ENCODE measurements at places on chromosomes 1 and 21.

- DNase-seq: peak; percentile 51
Measured at GRCh38 chr1:232900818-232901217, 49.6 kb upstream of the NTPCR start.

DNA sequence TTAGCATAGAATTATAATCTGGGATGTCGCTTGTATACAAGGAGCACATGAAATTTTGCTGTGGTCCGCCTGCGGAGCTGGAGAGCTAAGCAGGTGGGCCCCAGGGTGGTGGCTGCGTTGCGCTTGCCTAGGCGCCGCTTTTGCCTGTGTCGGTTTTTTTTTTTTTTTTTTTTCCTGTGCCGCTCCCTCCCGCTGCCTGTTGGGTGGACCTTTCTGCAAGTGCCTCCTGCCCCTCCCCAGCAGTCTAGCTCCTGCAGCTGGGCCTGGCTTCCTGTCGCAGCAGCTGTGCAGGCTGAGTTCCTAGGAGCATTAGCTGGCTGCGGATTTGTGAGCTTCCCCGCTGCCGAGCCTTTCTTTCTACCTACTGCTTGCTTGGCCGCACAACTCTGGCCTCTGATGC, 20.6 kb downstream of the PYHIN1 start:
- peak; percentile 24 for DNase-seq

DNA sequence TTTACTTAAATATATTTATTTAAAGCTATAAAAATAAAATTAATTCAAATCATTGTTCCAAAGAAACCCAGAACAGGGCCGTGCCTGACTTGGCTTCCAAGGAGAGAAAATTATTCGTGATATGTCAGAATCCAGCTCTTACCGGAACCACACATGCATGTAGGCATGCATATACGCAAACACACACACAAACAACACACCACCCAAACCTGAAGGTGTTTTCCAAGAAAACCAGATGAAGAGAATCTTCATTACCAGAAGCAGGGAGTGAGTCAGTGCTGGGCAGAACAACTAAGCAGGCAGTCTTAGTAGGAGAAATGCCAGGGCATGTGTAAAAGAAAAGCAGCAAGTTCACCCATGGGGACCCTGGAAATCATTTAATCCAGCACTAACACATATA, 432.0 kb upstream of the BEND5 start:
- no peak for DNase-seq

GRCh38 chr1:85587841-85588240, 7.3 kb downstream of the CCN1 start:
- DNase-seq: no peak

DNA sequence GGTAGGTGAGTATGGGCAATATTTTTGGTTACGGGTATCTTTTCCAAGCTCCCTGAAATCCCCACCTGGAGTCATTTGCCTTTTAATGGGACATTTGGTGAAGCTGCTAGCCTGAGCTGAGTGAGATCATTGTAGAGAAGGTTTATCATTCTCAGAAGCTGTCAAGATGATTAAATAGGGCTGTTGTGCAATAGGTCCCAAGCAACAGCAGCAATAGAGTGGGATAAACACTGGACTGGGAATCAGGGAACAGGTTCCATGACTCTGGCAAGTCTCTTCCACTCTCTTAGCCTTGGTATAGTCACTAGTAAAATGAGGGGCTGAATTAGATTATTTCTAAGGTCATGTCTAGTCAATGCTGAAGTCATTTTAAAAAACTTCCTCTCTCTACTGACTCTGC, 30.3 kb upstream of the FAM78B start:
- no peak for DNase-seq

DNA sequence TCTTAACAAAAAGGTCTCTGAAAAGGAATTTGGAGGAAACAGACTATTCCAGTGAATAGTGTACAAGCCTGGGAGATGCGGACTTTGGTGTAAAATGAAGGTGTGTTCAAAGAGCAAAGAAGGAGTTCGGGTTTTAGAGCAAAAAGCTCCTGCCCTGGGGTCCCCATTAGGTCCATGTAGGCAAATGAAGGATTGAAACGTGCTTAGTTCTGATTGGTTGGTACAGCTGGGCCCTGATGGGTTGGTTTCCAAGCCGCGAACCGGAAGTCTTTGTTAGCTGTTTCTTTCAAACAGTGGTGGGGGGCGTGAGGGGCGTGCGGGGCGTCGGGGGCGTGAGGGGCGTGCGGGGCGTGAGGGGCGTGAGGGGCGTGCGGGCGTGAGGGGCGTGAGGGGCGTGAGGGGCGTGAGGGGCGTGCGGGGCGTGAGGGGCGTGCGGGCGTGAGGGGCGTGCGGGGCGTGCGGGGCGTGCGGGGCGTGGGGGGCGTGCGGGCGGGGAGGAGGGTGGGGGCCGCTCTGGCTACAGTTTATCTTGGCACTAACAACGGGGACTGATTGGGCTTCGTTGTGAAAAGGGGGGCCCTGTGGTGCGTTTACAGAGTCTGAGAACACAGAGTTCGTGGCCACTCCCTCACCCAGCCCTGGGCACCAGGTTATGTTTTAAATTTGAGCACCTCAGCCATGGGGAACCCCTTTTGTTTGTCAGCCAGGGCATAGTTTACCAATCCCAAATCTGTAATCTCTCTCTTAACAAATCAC, 29.4 kb downstream of the LRRC3 start:
- no peak for DNase-seq

DNA sequence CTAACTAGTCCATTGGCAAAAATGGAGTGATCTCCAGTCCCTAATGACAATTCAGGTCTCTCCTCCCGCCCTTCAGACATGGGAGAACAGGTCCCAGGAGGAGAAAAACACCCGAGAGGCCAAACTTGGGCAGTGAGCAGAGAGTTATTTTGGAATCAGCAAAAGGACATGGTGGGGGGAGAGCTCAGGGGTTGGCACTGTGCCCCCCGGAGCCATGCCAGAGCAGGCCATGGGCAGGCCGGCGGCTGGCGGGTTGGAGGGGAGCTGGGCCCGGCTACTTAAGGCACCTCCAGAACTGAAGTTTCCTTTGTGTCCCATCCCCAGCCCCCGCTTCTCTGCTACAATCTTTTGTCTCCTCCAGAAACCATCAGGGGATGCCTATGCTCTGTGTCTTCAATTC, 7.1 kb downstream of the LGR6 start:
- DNase-seq: no peak

DNA sequence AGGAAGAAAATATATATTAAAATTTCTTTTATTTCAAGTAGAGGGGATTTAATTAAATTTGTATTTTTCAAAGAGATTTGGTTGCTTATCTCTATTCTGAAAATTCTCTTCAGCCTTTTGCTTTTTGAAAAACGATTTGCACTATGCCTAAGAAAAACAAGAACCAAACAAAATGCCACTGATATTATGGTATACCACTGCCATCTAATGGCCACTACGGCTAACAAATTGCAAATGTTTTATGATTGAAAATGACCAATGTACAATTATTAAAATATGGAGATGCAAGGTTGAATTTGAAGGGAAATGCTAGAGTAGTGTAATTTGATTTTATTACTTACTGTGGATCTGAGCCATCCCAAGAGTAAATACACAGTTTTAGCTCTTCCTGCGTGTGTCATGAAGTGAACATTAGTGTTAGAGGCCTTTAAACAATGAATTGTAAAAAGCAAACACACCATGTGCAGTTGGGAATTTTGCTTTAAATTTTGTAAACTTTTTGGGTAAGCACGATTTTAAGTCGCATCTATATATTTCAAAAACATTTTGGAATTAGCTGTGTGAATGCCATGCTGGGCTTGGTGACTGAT, 137.4 kb upstream of the USP25 start:
- no peak for DNase-seq

- DNase-seq: peak; percentile 88
Measured at GRCh38 chr1:960363-961131, at the start of gene KLHL17. TSS of gene KLHL17 (plus strand) at chr1:960584. CDS start at chr1:960694, 110 bp downstream.

- DNase-seq: no peak
Measured at GRCh38 chr1:162021124-162021523, 2.5 kb downstream of the OLFML2B start.

- DNase-seq: peak; percentile 36
Measured at GRCh38 chr1:107964336-107965109, 457 bp downstream of the VAV3 start.

GRCh38 chr1:225347123-225347683, 80.6 kb downstream of the LBR start:
- no peak for DNase-seq

GRCh38 chr1:207181847-207182246, 77.8 kb downstream of the C4BPA start:
- DNase-seq: no peak

DNA sequence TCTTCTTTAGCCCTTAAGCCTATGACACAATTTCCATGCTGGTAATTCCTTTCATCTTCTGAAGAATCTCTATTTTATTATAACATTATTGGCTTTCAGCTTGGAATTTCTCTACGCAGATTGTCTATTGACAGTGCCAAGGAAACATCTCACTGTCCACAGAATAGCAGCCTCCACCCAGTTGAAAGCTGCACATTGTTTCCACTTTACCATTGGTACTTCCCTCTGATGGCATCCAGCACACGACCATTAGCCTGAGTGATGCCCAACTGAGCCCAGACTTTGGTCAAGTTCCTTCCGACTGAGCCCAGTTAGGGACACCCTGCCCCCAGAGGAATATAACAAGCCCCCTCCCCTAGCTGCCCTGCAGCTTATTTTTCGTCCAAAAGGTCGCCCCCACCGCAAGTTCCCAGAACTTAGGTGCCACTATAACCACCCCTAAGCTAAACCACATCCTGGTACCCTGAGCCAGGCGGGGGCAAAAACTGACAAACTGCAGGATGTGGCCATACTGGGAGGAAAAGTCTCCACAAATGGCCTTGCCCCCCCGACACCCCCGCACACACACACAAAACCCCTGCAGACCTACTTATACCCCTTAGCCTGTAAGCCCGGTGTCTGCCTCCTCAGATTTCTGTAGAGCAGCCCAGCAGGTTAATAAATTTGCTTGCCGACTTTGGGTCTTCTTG, 13.2 kb downstream of the GBP5 start:
- DNase-seq: no peak

DNA sequence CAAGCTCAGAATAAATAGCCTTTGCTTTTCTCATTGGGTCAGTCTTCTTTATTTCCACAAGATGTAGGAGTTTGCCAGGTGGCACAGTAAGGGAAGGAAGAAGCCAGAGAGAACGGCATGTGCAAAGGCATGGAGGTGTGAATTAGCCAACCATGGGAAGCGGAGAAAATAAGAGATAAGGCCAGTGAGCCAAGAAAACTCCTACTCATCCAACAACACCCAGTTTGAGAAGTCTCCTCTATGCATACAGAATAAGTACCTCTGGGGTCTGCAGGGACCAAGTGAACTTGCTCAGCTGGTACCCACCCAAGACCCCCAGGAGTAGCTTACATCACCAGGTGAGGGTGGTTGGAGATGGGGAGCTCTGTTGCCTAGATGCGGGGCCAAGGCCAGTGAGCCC, 66.7 kb downstream of the TAS1R2 start:
- DNase-seq: no peak

DNA sequence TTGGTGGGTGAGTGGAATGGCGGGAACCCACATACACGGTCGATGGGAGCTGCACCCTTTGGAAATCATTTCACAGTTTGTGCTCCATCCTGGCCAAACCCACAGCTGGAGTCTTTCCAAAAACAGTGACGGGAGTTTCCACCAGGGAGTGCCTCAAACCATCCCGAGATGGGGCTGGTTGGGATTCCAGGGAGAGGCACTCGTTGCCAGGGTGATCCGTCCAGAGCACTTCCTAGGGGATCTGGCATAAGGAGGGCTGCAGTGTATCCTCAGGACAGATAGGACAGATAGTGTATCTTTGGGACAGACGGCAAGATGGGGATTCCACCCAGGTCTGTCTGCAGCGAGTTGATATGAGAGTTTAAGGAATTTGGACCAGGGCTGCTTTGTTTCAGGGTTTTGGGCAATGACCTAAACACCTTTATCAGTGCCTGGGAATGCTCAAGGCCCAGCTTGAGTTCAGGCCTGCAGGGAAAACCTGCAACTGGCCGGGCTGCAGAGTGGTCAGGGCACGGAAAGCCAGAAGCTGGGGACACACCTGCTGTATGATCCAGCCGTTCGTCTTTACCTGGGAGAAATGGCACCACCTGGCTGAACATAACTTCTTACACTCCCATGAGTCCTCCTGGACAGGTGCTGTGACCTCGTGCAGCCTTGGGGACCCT, 3.4 kb upstream of the POFUT2 start:
- no peak for DNase-seq

GRCh38 chr21:31221043-31221442, 123.0 kb downstream of the TIAM1 start:
- DNase-seq: no peak

GRCh38 chr1:219099307-219099706, 74.4 kb upstream of the LYPLAL1 start:
- no peak for DNase-seq

- no peak for DNase-seq
Measured at GRCh38 chr1:155321639-155322503, 1.2 kb downstream of the RUSC1 start.

GRCh38 chr1:55559161-55559611, 344.0 kb upstream of the USP24 start:
- DNase-seq: no peak

DNA sequence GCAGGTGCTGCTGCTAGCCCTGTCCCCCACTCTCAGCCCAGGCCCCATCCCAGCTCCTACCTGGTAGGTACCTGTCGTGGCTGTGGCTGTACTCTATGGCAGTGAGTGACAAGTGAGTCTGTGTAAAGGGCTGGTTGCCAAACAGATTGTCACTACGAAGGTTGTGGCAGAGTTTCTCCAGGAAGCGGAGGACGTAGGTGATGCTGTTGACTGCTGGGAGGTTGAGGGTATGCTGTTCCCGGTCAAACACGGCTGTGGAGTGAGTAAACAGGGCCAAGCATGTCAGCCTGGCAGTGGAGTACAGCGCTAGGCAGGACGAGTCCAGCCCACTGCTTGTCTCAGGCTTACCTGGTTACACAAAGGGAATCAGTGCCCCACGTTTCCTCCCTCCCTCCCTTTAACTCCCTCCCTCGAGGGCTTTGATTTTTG, 24.8 kb upstream of the SLFNL1 start:
- peak; percentile 54 for DNase-seq

DNA sequence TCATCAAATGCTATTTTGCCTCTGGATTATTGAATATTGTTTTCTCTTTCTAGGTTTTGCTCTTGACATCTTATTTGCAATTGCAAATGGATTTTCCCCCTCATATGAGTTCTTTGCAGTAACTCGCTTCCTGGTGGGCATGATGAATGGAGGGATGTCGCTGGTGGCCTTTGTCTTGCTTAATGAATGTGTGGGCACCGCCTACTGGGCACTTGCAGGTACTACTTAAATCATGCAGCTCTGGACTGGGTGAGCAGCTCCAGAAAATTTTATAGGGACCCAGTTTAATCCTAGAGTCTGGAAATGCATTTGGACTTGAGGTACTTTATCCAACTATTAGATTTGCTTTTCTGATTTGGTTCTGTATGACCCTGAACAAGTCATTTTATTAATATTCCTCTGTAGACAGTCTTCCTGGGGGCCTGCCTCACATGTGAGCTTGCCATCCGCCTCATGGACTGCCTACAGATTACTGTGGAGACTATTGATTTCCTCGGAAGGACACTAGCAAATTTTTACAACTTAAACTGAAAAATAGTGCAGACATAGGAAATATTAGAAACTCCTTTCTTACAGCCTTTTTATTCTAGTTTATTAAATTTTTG, 44.5 kb downstream of the SLC22A15 start:
- peak; percentile 35 for DNase-seq
